ENCODE measurements at places on chromosomes 1 and 21.

DNA sequence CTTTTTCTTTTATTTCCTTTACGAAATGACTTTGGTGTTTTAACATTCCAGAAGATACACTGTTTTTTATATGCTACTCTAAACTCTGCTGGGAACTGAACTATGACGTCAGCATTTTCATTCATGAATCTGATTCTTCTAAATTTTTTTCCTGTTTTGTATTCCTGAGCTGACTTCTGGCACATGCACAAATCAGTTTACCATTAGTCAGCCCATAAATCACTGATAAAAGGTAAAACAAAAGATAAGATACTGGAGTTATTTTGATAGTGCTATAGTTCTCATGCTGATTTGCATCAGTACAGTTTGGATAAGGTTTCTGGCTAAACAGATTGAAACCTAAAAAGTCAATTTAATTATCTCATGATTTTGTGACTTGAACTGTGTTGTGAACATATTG is 10.4 kb downstream of the CAMTA1 start:
- DNase-seq = no peak

- no peak for DNase-seq
These were observed 112.3 kb upstream of the TRABD2B start for GRCh38 chr1:48109390-48110013.

DNA sequence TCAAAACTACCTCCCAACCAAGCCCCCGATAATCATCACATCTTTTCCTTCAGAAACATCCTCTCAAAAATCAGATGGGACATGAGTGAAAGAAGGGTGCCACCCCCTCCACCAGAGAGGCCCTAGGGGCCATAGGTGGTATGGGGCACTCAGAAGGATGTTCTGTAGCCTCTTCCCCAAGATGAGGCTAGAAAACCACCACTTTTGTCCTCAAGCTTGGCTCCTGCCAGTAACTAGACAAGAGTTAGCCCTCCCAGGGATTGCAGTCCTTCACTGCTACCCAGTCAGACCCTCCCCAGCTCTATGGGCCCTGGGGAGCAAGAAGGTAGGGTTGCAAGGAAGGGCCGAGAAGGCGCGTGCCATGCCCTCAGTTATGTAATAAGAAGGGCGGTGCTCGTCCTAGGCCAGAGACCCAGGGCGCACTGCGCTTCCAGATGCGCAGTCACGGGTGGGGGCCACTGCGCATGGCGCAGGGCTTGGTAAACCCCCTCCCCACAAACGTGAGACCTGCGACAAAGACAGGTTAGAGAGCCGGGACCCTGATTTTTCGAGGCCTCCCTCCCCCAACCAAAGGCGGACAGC is 69.7 kb downstream of the CD46 start:
- DNase-seq = no peak

- DNase-seq = no peak
These were observed 1.2 kb downstream of the ELOVL1 start for GRCh38 chr1:43366601-43367025.

- no peak for DNase-seq
These were observed 523.9 kb downstream of the LMO4 start for GRCh38 chr1:87852410-87853161.
